ENCODE measurements at places on chromosomes 5 and 9.
A peak's percentile ranks its signal among the peaks of the same experiment; 100 is the strongest.

- no peak for DNase-seq
Measured at GRCh38 chr9:80177949-80178480, 606.2 kb downstream of the TLE4 start.

DNA sequence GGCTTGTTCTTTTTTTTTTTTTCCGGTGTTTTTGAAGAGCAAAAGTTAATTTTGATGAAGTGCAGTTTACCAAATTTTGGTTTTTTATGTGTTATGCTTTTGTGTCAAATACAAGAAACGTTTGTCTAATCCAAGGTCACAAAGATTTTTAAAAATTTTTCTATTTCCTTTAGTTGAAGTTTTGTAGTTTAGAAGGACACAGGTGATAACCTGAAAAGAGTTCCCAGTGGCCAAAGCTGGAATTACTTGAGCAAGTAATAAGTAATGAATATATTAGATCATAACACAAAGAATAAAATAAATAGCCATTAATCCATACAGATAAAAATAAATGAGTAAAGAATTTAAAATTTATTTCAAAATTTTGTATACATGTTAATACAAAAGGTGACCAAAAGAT is 71.5 kb downstream of the FCHO2 start:
- no peak for DNase-seq

- no peak for DNase-seq
Measured at GRCh38 chr9:113349066-113349444, 286 bp upstream of the BSPRY start.

DNA sequence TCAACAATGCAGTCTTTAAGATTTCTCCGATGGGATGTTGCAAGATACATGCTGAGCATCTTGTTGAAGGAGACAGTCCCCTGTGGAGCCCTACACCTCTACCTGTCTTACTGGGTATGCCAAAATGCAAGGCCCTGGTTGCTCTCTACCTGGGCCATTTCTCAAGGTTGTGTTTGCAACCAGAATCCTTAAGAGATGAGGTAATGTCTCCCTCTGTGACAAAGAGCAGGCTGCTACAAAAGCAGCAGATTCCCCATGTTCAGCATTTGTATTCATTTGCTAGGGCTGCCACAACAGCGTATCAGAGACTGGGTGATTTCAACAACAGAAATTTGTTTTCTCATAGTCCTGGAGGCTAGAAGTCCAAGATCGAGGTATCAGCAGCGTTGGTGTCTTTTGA is 138.4 kb upstream of the RPS23 start:
- no peak for DNase-seq

DNA sequence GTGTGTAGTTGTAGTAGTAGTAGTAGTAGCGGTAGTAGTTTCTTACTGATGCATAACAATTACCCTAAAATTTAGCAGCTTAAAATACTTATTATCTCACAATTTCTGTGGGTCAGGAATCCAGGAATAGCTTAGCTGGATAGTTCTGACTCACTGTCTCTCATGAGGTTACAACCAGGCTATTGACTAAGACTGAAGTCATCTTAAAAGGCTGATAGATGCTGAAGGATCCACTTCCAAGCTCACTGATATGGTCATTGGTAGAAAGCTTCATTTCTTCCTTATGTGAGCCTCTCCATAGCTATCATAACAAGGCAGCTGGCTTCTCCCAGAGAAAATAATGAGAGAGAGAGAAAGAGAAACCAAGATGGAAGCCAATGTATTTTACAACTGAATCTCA is 147.5 kb upstream of the FBXL17 start:
- peak; percentile 33 for DNase-seq

DNA sequence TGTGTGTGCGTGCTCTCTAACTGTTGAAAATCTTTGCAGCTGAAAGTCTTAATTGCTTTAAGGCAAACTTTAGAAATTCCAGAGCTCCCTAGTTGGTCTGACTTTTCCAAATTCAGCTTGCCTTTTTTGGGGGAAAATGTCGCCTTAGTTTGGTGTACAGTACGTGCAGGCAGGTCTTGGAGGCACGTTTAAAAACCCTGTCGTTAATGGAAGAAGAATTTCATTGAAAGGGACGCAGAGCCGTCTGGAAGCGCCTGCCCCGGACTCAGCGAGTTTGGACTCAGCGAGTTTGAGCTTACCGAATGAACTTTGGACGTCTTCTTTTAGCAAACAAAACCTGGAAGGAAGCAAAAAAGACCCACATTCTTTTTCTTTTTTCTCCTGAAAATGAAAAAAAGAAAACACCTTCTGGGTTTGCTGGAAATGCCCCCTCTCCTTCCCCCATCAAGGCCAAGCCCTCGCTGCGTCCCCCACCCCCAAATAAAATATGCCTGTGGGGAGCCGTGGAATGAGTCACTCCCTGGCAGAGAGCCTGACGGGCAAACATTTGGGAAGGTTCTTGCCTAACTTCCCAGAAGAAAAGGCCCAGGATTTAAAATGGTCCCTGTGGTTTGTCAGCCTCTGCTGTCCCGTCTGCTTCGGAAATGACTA is 1.5 kb downstream of the NEK6 start:
- no peak for DNase-seq

DNA sequence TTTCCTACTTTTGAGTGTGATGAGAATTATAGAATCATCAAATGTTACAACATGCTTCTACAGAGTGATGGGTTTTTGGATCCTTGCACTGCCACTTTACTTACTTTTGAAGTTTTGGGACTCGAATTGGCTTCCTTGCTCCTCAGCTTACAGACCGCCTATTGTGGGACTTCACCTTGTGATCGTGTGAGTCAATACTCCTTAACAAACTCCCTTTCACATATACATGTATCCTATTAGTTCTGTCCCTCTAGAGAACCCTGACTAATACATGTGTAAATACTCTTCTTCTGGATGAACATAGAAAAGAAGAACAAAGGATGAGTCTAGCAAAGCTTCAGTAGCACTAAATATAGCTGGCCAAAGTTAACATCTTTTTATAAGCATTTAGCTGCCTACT is 98.7 kb upstream of the PDE4D start:
- DNase-seq, result no peak

GRCh38 chr9:4131946-4132345 is 167.9 kb downstream of the GLIS3 start:
- no peak for DNase-seq

DNA sequence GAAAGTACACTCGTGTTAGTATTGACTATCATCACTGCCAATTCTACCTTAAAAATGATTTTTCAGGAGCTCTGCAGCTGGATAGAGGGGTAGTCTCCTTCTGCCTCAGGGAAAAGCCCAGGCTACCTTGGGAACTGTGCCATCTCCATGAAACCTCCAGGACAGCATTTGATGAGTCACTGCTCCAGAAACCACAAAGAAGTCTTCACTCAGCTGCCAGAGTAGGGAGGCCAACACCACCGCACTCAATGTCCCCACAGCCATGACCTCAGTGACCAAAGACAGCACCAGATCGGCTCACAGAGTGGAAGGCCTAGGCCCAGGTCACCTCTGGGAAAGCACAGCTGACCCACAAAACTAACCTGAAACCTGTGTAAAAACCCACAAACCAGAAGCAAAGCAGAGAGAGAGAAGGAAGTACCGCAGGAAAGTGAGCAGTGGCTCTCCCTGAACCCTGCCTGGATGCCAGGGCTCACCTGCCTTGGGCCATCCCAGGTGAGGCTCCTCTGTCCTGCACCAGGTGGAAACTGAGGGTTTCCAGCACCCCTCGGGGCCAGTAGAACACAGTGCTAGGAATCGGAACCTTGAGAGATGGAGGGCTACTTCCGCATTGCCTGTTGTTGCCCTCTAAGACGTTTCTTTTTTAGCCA is 30.0 kb downstream of the S1PR3 start:
- peak; percentile 41 for DNase-seq

- no peak for DNase-seq
Measured at GRCh38 chr9:126459546-126459945, 132.9 kb downstream of the MVB12B start.

GRCh38 chr5:38888041-38888440 is 42.2 kb downstream of the OSMR start:
- no peak for DNase-seq

DNA sequence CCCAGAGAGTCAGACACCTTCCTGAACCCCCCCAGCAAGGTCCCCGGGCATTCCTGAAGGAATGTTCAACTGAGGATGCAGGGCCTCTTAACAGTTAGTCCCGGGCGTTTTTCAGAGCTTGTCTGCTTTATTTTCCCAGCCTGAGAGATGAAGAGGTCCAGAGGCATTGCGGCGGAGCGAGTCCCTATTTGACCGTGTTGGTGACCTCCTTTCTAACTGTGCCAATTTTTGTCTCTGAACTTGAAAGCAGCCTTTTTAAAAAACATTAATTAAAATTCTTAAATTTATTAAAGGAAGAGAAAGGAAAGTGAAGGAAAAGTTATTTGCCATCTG is 433 bp upstream of the PTAR1 start:
- no peak for DNase-seq

DNA sequence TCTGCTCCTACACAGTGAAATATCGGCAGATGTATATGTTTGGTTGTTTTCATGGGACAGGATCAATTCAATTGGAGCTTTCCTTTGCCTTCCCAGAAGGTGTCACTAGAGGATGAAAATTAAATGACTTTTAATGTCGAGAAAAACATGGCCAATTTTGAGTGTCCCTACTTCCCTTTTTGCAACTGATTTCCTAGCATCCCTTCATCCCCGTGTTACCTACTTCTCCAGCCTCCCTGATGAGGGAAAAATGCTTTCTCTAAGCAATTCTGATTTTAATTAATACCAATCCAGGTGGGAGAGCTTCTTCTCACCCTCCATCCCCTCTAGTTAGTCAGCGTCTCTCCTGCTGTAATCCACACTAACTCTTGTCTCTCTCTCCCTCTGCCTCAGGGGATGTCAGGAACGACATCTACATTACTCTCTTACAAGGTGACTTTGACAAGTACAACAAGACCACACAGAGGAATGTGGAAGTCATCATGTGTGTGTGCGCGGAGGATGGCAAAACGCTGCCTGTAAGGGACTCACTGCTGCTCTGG is 64.9 kb downstream of the DOCK2 start:
- no peak for DNase-seq

- DNase-seq, result no peak
Measured at GRCh38 chr9:134935701-134936345, 18.1 kb upstream of the FCN1 start.

DNA sequence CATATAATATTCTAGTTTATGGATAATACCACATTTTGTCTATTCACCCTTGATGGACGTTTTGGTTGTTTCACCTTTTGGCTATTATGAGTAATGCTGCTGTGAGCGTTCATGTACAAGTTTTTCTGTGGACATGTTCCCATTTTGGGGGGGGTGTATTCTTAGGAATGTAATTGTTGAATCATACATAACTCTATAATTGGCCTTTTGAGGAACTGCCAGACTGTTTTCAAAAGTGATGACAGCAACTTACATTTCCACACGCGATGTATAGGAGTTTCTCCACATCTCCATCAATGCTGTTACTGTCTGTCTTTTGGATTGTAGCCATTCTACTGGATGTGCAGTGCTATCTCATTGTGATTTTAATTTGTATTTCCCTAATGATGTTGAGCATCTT is 69.8 kb downstream of the SLC46A2 start:
- peak; percentile 57 for DNase-seq

DNA sequence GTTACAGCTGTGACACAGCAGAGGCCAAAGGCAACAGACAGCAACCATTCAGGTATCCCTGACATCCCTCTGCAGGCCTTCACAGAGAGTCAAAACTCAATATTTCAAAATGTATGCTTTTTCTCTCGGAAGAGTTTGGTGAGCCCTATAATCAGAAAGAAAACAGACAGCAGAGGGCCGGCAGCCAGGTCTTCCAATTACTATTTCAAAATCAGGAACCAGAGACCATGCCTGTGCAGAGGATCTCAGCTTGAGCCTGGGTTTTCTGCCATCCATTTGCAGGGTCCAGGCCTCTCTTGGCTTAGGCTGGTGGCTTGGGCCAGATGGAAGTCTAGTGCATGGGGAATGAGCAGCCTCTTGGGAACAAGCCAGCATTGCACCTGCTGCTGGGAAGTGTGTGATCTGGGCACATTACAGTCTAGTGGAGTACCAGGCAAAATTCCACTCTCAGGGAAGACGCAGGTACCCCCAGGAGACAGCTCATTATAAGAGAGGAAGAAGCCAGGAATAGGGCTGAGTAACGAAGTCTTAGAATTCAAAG is 231.3 kb downstream of the ENC1 start:
- no peak for DNase-seq

DNA sequence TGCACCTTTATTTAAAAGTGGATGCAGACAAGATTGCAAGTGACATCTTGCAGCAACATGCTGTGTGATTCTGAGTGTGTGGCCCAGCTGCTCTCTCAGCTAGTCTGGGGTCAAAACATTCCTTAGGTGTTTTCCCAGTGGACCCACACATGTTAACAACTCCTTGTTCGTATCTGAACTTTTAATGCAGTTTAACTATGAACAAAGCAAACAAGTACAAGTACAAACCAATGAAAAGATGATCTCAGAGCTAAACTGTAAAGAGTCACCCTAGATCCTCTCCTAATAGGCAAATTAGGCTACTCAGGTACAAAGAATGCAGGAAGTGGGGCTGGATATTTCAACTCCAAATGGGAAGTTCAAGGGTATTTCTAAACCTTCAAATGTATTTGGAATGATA is 108.4 kb downstream of the ENTREP1 start:
- DNase-seq, result no peak

DNA sequence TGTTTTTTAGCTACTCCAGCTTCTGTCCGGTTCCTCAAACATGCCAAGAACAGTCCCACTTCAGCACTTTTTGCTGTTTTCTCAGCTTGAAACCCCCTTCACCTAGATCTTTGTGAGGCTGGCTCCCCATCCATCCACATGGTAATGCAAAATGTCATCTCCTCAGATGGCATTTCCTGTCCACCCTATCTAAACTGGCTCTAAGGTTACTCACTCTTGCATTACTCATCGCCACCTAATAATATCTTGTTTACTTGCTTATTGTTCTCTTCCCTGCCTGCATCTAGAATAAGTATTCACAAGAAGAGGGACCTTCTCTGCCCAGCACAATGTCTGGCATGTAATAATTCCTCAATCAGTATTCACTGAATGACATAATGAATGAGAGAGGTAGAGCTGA is 220.1 kb downstream of the FAM114A2 start:
- DNase-seq, result no peak

DNA sequence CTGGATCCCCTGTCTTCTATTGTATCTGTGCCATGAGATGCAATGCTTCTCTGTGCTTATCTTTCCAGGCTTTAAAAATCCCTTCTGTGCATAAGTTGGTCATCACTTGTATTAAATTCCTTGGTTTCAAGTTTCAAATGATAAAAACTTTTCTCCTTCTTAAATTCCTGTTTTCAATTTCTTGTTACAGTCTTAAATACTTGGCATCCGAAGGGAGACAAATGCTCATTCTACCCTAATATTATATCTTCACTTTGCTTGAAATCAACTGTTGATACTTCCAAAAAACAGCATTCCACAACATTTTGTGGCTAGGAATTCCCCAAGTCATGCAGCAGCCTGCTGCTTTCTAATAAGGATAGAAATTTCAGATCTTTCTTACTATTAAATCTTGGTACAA is 413.2 kb upstream of the ACTBL2 start:
- peak; percentile 47 for DNase-seq

GRCh38 chr9:107541523-107541922 is 52.0 kb upstream of the KLF4 start:
- DNase-seq, result no peak

GRCh38 chr5:139413963-139414362 is 10.1 kb upstream of the SPATA24 start:
- no peak for DNase-seq
